ENCODE measurements at places on chromosomes 2 and 18. TPM values are rescaled to one million over a fixed set of nuclear protein-coding genes. Genes with fewer than 3 reads are reported as not detected.
A peak's percentile ranks its signal among the peaks of the same experiment; 100 is the strongest.

GRCh38 chr2:162007447-162008040 is 66.5 kb downstream of the DPP4 start:
- no peak for DNase-seq

- peak; percentile 96 for DNase-seq
These were observed 67.7 kb upstream of the L3MBTL4 start for GRCh38 chr18:6482198-6482977.

DNA sequence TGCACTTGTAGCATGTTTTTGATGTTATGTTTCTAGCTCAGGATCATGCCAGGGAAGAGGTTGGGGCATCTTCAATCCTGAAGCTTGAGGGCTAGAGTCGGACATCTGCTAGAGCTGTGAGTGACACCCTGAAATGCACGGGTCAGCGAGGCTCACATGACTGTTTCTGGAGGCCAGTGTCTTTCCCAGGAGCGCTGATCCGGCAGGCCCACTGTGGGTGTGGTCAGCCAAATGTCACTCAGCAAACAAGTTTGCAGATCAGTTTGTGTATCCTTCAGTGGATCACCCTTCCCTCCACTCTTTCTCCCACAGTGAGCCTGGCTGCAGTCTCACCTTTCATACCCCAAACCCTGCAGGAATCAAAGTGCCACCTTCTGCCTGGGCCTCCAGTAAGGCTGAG is 23.0 kb upstream of the ARHGEF4 start:
- DNase-seq = peak; percentile 57

DNA sequence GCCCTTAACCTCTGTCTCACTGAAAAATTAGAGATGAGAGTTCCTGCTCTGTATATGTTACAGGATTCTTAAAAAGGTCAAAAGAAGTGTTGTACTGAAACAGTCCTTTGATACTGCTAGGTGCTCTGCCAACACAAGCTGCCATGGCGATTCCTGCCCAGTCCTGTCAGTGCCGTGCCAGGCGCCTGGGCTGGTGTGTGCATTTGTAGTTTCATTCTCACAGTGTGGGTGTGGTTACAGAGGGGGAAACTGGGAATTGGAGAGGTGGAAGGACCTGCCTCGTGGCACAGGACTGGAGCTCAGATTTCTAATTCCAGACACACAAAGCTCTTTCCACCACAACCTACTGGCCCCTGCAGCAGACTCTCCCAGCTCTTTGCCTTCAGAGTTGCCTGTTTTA is 122.3 kb upstream of the RAB6C start:
- DNase-seq = no peak

- DNase-seq = no peak
These were observed 90.6 kb downstream of the ADAM23 start for GRCh38 chr2:206533977-206534376.

DNA sequence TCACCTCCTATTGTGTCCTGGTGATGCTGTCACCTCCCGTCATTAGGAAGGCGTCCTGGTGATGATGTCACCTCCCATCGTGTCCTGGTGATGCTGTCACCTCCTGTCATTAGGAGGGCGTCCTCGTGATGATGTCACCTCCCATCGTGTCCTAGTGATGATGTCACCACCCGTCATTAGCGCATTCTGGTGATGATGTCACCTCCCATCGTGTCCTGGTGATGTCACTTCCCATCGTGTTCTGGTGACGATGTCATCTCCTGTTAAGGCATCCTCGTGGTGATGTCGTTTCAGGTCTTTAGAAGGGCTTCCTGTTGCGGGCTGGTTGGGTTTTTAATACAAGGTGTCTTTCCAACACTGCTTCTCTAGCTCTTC is 40.7 kb downstream of the CTDP1 start:
- DNase-seq = no peak

GRCh38 chr18:51135795-51136194 is 61.7 kb downstream of the MEX3C start:
- DNase-seq = no peak

DNA sequence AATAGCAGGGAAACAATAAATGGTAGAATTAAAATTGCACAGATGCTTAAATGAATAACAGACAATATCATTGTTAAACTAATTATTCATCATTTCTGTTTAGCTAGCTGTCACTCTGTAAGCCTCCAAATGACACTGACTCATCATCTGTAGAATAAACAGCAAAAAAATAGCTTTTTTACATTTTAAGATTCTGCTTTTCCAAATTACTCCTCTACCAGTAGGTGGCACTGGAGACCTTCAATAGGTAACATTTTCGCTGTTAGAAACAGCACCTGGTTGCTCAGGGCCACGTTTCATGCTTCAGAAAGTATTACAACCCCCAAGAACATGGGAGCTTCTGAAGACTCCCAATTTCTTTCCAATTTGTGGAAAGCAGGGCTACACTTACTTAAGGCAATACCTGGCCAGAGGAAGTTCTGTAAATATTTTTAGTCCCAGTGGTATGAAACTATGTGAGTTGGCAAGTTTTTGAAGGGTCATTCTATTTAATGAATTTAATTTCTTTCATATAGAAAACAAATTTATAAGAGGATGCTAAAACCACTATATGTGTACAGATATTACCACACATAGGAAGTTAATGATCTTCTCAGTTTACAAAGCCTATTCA is 45.4 kb downstream of the TTN start:
- DNase-seq = no peak

DNA sequence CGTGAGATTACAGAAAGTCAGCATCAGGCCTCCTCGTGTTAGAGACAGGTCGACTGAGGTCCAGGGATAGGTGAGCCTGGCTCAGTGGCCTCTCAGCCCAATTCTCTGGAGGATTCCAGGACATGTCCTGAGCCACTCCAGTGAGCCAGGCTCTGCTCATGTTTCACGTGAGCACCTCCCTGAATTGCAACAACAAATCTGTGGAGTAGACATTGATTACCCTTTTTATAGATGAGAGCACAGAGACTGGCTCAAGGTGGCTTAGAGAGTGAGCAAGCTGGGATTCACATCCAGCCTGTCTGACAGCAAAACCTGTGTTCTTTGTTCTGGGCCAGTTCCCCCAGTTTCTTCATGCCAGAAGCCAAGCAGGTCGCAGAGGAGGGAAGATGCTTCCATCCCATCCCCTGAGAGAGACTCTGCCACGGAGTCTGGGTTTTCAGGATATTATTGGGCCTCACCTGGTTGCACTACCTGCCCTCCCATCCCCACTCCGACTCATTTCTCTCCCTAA is 46.4 kb downstream of the HS1BP3 start:
- DNase-seq = peak; percentile 78

- no peak for DNase-seq
These were observed 13.7 kb downstream of the NPC1 start for GRCh38 chr18:23572570-23572969.

GRCh38 chr2:85584857-85585780 is 888 bp downstream of the VAMP5 start:
- DNase-seq = no peak

- DNase-seq = peak; percentile 76
These were observed 68.8 kb upstream of the RAB6C start for GRCh38 chr2:129910446-129911362.

- no peak for DNase-seq
These were observed 70.8 kb upstream of the STK17B start for GRCh38 chr2:196242131-196242620.

DNA sequence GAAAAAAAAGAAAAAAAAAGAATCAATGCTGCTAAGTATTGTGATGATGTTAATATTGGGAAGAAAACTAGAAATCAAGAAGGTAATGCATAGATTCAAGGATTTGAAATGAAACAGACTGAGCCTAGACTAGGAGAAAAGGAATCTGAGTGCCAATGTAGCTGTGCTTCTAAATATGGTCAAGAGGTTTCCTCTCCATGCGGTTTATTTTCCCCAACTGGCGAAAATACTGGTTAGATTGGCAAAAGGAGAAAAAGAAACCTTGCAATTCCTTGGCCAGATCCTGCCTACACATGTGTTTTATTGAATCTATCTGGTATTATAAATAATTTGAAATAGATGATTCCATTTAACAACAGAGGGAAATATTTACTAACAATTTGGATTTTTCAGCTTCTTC is 5.7 kb downstream of the SCN3A start:
- DNase-seq = no peak

GRCh38 chr18:77101410-77102258 is 30.9 kb downstream of the MBP start:
- DNase-seq = peak; percentile 93

GRCh38 chr2:7009207-7009911 is 92.1 kb downstream of the RNF144A start:
- DNase-seq = no peak

DNA sequence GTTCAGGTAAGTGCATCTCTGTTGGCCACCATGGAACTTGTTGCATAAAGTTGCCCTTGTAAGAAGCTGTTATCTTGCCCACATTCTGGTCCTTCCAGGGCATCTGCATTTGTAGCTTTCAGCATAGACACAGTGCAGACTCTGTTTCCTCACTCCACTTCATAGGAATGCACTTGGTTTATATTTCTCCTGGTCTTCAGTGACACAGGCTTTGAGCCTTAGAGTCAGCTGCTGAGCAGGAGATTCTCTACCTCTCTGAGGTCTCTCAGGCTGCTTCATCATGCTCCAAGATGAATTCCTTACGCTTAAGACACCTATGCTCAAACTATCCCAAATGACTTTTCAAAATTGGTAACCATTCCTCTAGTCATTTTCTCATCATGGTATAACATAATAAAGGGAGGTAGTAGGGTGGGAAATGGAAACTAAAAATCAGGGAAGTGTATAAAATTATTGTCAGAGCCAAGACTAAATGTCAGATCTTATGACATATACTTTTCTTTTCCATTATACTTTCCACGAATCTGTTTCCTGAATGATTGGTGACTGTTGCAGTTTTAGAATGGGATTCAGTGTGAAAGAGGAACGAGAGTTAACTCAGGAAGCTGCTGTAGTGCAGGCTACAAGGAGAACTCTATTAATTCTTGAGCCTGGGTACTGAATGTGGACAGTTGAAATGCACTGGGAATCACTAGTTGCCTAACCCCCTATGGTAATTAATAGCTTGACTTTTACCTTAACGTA is 72.0 kb downstream of the GALNT1 start:
- no peak for DNase-seq

- DNase-seq = no peak
These were observed 113.7 kb downstream of the XRCC5 start for GRCh38 chr2:216222650-216223352.

- no peak for DNase-seq
These were observed 21.5 kb downstream of the NABP1 start for GRCh38 chr2:191699341-191699945.

- DNase-seq = no peak
These were observed 32.6 kb upstream of the SPAG16 start for GRCh38 chr2:213251618-213252017.

DNA sequence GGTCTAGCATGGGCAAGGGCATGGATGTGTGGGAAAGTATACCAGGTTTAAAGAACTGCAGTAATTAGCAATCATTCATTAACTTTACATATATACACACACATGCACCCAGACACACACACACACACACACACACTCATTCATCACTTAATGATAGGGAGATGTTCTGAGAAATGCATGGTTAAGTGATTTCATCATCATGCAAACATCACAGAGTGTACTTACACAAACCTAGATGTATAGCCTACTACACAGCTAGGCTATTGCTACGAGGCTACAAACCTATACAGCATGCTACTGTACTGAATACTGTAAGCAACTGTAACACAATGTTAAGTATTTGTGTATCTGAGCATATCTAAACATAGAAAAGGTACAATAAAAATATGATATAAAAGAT is 83.6 kb downstream of the COLEC12 start:
- DNase-seq = no peak

DNA sequence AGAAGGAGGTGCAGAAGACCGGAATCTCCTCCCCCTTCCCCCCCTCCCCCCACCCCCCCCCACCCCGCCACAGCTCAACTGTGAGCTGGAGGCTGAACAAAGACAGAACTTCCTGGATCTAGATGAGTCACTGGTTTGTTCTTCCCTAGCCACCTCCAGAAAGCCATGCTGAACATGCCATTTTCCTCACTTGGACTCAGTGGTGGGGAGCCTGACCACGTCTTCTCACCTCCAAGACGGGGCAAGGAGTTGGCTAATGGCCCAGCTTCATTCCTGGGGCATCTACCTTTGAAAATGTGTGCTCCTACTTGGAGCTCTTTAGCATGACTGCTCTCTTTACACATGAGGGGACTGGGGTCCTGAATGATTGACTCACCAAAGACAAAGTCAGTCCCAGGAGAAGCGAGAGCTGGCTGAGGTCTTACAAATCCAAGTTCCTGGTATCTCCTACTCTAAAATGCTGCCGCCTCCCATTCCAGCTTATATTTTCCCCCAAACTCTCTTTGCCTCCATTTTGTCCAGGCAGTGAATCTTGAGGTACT is 22.6 kb upstream of the FZD5 start:
- DNase-seq = no peak

DNA sequence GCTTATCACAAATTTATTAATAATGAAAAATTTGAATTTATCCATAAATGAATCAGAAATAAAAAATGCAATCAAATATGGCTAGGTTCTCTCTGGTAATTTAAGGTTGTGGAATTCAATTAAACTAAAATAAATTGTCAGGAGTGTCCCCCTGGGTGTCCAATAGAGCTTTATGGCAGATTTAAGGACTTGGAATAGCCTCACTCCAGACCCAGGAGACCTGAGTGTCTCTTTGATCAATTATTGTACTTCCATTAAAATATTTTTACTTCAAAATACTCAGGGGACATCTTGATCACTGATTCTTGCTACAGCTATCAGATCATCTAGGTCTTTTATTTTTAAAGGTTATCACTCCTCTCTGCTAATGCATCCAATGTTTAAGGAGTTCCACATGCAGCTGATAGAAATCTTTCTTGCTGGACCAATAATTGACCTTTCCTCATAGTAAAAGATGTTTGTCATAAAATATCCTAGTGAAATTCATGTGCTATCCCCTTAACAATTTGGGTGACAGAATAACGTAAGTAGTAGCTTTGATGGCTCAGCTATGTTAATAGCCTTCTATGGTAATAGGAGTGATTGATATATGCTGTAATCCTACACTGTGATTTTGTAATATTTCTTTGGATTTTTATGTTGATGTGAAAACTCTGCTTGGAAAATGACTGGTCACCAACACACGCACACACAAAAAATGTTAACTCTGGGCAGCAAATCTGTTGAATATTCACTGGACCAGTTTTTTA is 395.3 kb downstream of the NYAP2 start:
- DNase-seq = no peak

GRCh38 chr2:11947956-11948355 is 201.5 kb downstream of the LPIN1 start:
- DNase-seq = no peak

- DNase-seq = no peak
These were observed 611 bp downstream of the NOL10 start for GRCh38 chr2:10688921-10689807.

Gene UGT1A5
- total RNA-seq = not detected

Gene AGXT
- total RNA-seq = not detected

Gene IFIH1
- total RNA-seq = 15.8 TPM

Gene TAF4B
- total RNA-seq = 12.5 TPM

Gene GAREM1
- 46.8 TPM for total RNA-seq

Gene HOXD13
- not detected for total RNA-seq

Gene TNS1
- 57.7 TPM for total RNA-seq

Gene OTOS
- not detected for total RNA-seq

Gene IL18RAP
- 0.21 TPM for total RNA-seq

Gene CPLX4
- total RNA-seq = not detected

Gene DNMT3A
- total RNA-seq = 7.1 TPM

Gene FLACC1
- not detected for total RNA-seq

Gene FBXO36
- total RNA-seq = 5.5 TPM

Gene FBXO48
- 1.8 TPM for total RNA-seq

Gene GALNT5
- total RNA-seq = 0.08 TPM

Gene VIT
- 16.3 TPM for total RNA-seq

Gene ANKRD30BL
- total RNA-seq = not detected

Measured in lower leg skin (tissue), 4 donors.